ENCODE measurements at places on chromosomes 7 and 10.
A peak's percentile ranks its signal among the peaks of the same experiment; 100 is the strongest.

DNA sequence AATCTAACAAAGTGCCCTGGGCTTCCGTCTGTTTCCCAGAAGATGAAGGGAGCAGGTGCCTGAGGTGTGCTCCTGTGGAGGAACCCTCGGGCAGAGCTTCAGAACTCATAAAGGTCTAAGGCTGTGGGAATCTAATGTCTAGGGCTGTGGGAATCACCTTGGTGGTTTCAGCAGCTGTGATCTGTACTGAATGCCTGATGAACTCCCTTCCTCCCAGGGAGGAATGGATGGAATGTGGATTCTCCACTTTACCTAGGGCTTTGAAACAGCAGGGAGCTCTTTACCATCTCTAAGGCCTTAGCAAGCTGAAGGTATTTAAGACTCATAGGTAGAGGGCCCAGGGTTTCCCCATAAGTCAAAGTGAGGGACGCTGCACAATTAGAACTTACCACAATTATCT, 36.0 kb upstream of the SEMA3E start:
- no peak for DNase-seq

- no peak for DNase-seq
Observed at GRCh38 chr10:33067917-33068316, 109.9 kb upstream of the ITGB1 start.

- DNase-seq: no peak
Observed at GRCh38 chr7:45417268-45417667, 156.9 kb upstream of the ADCY1 start.

- no peak for DNase-seq
Observed at GRCh38 chr10:60908031-60908430, 36.0 kb downstream of the RHOBTB1 start.

DNA sequence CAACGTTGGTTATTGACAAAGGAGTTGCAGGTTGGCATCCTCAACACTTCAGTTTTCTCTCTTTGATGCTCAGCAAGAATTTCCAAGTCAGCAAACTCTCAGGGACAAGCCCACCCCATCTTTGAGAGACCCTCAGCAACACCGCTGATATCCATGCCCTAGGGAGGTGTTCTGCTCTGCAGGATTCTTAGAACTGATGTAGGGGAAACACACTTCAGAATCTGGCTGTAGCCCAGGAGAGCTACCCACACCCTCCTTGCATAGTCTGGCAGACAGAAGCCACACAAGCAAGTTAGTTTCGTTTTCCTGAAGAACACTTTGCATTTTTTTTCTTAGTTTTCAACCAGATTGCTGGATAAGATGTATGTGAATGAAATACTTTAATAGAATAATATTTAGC, 822 bp downstream of the SAMD9L start:
- peak; percentile 37 for DNase-seq

DNA sequence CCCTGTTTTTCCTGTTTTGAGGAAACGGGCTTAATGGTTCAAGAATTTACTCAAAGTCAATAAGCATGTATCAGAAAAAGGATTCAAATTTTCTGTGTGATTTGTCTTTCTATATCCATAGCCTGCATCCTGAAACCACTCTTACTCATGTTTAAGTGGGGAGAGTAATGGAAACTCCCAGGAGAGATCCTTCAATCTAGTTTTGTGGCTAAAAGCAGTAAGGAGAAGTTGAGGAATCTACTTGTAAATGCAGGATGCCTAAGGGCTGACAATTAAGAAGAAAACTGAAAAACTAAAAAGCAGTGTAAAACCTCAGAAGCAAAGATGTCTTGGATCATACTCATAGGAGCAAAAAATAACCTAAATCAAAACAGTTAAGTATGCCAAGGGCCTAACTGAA, 68.1 kb upstream of the GRID1 start:
- no peak for DNase-seq

DNA sequence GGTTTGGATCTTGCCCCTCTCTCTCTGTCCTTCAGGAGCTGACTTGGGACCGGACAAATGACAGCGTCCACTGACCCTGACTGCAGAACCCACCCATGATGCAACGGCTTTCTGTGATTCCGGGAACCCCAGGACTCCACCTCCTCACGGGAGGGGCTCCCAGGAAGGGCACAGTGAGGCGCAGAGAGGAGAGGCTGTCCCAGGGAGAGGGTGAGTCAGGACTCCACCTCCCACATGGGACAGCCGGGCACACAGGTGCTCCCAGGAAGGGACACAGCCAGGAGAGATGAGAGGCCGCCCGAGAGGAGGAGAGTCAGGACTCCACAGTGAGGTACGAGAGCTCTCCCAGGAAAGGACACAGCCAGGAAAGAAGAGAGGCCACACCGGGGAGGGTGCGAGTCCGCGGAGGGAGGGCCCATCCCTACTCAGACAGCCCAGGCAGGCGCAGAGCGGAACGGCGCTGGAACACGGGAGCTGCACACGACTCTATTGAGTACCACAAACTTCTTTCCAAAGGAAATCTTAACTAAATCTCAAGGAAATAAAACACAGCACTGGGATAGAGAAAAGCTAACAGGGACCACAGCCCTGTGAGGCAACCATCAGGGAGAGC, 162.5 kb downstream of the MAD1L1 start:
- DNase-seq: no peak

All from KG1 (cell line).